ENCODE measurements at places on chromosomes 3 and 15. TPM values are rescaled to one million over a fixed set of nuclear protein-coding genes. Genes with fewer than 3 reads are reported as not detected.

GRCh38 chr3:113018536-113019181 is 27.9 kb downstream of the GTPBP8 start:
- H3K4me3 ChIP-seq = peak overlapping the region; percentile 94
- DNase-seq = no peak
- peak overlapping the region; percentile 98 for H3K27ac ChIP-seq
- peaks cover 8% of the 10 kb centered on the region for H3K36me3 ChIP-seq
- no peaks in the 10 kb centered on the region for H3K4me1 ChIP-seq

The MYD88 gene
- 85.3 TPM for total RNA-seq

GRCh38 chr3:14914779-14915117 is 32.6 kb upstream of the NR2C2 start:
- H3K36me3 ChIP-seq = peaks cover 5% of the 10 kb centered on the region
- H3K4me3 ChIP-seq = no peak overlapping the region
- no peaks in the 10 kb centered on the region for H3K4me1 ChIP-seq
- H3K27ac ChIP-seq = no peak overlapping the region

- no peak for DNase-seq
- H3K4me1 ChIP-seq = no peaks in the 10 kb centered on the region
- no peak overlapping the region for H3K4me3 ChIP-seq
Measured at GRCh38 chr3:54003136-54003535, 111.5 kb upstream of the SELENOK start.

The ATP8B4 gene
- total RNA-seq = 4.1 TPM

Data from lung (tissue), 17 donors.